Stimulated activated CD8-positive, alpha-beta memory T cell treated with anti-CD3 and anti-CD28 coated beads, Interleukin-12 subunit alpha, Interleukin-12 subunit beta, amount 100 ng/mL, for 1 hour (primary cell): ENCODE measurements at places on chromosomes 3 and 15.

GRCh38 chr3:43689766-43690399, 855 bp upstream of the ABHD5 start:
- no peak for DNase-seq

DNA sequence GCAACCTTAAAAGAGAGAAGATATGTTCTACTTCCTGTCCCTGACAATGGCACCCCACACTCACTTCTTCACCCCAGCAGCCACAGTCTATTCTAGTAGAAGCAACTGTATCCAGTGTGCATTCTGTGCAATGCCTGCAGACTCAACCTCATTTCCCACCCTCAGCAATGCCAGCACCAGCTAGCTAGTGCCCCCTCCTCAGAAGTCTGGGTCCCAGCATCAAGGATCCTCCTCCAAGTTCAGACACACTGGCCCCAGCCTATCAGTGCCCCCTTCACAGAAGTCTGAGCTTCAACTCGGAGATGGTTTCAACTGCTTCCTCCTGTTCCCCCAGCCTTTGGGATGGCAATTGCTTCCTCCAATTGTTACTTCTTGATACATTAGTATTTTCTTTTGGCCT, 268.3 kb downstream of the MEX3B start:
- DNase-seq: no peak

GRCh38 chr3:23713641-23714040, 92.1 kb upstream of the UBE2E1 start:
- no peak for DNase-seq

DNA sequence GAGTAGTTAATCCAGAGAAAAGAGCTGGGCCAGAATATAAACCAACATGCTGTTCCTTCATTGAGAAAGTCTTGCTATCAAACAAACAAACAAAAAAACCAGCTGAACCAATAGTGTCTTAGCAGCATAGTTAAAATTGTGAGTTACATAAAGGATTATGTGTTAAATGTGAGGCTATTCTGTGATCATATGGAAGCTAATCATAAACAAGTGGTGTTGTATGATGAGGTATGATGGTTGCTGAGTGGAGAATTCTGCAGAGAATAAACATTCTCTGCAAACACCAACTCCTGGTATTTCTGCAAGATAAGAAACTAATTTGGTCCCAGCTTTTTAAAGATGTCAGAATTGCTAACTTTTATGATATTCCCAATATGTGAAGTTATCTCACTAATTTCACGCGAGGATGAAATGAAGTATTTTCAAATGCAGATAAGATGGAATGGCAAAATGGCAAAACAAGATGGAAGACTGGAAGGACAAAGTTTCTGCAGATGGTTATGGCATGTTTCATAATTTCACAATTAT, 22.9 kb upstream of the SPESP1 start:
- DNase-seq: no peak

- DNase-seq: no peak
Observed at GRCh38 chr3:31813686-31814085, 167.4 kb downstream of the OSBPL10 start.

- DNase-seq: no peak
Observed at GRCh38 chr3:10352146-10352911, 31.4 kb upstream of the SEC13 start.

DNA sequence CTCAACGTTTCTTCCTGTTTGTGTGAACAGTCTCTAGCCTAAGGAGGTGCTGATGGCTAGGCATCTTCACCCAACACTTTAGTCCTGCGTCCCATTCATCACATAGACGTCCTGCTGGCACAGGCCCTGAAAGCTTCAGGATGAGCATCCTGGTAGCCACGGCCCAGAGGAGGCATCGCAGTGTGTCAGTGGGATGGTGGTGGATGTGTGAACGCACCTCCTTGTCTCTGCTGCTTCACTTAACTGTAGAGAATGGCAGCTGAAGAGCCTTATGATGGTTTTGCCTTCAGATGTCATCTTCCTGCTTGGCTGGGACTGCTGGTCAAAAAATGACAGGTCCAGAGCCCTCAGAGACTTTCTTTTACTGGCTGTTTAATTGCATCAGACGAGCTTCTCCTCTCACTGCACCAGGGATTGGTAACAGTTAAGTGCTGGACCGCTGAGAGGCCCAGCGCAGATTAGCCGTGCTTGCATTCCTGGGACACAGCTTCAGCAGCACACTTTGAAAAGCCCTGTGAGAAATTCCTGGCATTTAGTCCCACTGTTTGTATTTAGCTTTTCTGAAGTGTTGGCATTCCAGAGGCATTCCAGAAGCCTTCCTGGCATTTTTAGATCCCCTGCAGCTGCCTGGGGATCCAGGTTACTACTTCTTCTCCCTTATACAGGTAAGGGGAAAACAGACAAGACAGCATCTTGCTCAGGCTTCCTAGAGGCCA, 132.4 kb upstream of the PLXNA1 start:
- DNase-seq: no peak

DNA sequence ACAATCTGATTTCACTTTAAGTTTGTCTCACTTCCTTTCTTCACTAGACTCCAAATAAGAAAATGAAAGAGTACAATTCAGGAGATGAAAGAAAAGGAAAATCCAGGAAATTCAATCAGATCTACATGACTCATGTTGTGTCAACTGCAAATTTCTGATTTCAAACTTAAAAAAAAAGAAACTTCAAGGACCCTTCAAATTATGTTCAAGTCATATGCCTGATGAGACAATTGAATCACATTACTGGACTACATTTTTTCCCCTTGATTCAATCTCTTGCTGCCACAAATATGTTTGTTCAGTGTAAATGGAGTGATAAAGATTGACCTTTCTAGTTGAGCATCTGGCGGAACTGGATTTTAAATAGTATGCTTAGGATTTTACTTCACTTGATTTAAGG, 37.4 kb downstream of the FRMD5 start:
- DNase-seq: no peak

- no peak for DNase-seq
Observed at GRCh38 chr3:186643493-186643892, 3.3 kb downstream of the FETUB start.

DNA sequence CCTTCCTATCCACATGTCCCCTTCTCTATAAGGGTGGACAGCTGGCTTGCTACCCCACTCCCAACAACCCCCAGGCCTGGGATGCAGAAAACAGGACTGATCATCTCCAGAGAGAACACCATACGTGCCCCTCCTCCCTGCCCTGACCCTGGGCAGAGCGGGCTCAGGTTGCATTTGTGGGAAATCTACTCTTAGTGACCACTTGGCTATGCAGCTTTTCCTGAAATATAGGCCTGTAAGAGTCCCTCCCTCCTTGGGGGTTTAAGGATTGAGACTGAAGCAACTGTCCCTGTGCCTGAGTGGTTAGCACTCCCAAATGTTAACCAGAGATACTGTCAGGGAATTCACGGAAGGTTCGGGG, 11.7 kb downstream of the SH2D7 start:
- no peak for DNase-seq

GRCh38 chr15:25713736-25714537, 149.2 kb downstream of the ATP10A start:
- no peak for DNase-seq

DNA sequence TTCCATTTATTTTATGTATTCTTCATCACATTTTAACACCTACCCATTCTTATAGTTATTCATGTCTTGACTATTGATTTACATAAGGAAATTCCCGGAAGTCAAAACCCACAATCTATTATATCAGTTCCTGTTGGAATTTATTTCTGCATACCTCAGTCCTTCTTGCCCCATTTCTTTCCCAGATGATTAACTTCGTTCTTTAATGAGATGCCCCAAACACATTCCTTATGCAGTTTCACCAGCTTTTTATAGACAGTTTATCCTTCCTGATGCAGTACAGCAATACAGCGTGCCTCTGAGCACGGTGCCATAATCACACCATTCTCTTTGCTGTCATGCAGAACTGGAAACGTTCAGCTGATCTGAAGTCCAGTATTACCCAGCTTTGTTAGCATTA, 175.8 kb upstream of the NANOGP8 start:
- DNase-seq: no peak

DNA sequence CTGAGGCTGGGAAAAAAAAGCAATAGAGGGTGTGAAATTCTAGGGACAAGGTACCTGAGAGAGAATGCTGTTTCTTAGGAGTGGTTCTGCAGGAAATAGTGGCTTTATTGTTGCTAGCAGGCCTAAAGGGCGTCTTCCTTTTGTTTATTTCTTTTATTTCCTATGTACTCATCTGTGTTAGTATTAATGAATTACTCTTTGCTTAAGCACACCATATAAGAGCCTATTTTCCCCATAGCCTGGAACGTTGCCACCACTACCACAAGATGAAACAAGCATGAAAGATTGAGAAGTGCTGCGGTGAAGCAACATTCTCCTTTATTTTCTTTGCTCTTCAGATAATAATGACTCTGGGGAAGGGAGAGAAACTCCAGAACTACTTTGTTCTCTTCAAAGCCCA, 21.3 kb upstream of the GOLIM4 start:
- DNase-seq: no peak

DNA sequence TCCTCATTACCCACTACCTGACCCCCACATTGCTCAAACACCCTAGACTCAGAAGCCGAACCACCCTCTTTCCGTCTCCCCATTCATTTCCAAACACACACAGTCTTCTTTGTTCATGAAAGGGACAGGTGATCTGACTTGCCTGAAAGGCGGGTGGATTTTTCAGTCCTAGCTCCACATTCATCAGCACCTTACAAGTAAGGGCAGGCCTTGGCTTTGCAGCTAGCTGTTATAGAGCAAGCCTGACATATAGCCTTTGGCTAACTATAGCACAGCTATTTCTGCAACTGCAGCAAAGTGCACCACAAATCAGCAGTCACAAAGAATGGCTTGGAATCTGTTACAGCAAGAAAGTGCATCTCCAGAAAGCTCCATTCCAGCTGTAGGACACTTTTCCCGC, 139.8 kb downstream of the XXYLT1 start:
- no peak for DNase-seq

DNA sequence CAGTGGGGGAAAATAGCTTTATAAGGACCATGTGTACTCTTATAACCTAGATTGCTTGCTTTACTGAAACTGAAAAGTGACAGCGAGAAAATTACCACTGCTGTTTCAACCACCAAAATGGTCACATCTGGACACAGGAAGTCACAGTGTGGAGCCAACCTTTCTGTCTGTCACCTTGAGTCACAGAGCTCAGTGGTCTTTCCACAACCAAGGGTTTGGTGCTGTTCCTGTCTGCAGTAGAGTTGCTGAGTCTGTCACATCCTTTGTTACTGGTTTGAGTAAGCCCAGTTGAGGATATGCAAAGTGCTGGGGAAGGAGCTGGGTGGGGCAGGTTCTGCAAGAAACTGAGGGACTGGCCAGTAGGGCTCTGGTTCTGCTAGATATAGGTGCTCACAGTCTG, 139.1 kb upstream of the EIF1B start:
- DNase-seq: no peak

DNA sequence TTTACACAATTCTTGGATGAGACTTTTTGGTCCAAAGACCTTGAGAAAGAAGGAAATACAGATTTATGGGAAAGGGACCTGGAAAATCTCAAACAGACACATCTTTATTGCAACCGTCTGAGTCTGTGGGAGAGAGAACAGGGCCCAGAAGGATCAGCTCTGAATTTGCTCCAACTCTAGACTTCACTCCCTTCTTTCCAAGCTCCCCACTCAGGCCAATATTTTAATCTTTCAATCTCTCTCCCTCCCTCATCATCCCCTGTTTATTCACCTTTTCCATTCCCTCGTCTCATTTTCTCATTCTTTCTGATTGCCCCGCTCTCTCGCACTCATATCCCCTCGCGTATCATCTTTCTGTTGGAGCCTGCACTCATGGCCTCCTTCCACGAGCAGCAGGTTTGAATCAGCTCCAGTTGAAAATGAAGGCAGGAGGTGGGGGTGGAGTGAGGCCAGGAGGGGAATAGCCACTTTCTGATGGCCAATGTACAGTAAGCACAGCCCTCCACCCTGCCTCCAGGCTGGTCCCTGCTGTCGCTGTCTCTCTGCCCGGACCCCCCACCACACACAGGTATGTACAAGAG, 63.6 kb upstream of the BOC start:
- no peak for DNase-seq

GRCh38 chr3:76664816-76665215, 375.1 kb upstream of the ROBO2 start:
- DNase-seq: no peak

DNA sequence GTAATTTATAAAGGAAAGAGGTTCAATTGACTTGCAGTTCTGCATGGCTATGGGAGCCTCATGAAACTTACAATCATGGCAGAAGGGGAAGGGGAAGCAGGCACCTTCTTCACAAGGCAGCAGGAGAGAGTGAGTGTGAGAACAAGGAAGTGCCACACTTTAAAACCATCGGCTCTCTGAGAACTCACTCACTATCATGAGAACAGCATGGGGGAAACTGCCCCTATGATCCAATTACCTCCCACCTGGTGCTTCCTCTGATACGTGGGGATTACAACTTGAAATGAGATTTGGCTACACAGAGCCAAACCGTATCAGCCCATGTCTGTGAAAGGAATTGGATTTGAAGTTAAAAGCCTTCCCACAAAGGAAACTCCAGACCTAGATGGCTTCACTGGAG, 39.1 kb downstream of the TKT start:
- DNase-seq: no peak

GRCh38 chr15:90828111-90828510, 40.3 kb upstream of the FURIN start:
- no peak for DNase-seq

DNA sequence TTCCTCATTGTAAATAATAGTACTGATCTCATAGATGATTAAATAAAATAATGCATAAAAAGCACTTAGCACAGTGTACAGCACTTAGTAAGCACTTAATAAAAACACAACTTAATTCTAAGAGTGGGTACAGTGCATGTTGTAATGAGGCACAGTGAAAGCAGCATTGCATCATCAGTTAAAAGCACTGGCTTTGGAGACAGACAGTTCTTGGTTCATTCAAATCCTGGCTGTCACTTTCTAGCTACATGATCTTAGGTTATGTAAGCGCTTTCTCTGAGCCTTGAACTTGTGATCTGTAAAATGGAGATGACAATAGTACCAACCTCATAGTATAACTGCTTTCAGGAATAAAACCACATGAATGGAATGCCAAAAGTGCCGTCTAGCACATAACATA, 151.5 kb downstream of the DPH6 start:
- no peak for DNase-seq

GRCh38 chr3:98172621-98173020, 6.1 kb downstream of the OR5H15 start:
- no peak for DNase-seq

DNA sequence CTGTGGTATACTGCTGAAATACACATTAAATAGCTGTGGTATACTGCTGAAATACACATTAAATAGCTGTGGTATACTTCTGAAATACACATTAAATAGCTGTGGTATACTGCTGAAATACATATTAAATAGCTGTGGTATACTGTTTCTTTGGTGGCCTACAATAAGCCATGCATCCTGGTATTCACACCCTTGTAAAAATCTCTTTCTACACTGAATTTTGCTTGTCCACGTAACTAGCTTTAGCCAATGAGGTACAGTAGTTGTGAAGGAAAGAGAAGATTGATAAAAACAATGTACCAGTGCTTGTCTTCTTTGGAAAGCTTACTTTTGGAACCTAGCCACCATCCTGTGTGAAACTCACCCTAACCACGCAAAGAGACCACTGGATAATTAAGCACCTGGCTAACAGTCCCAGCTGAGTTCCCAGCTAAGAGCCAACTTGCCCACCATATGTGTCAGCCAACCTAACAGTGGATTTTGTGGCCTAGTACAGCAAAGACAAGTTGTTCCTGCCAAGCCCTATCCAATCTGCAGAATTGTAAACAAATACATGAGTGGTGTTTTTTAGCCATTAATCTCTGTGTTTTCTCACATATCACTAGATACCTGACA, 103.4 kb upstream of the MELTF start:
- DNase-seq: no peak

- no peak for DNase-seq
Observed at GRCh38 chr3:39344746-39345344, 15.3 kb downstream of the CCR8 start.
